ENCODE measurements at places on chromosomes 2 and 18.
A peak's percentile ranks its signal among the peaks of the same experiment; 100 is the strongest.

GRCh38 chr2:172168917-172169346 is 66.2 kb upstream of the DLX2 start:
- no peak for DNase-seq

DNA sequence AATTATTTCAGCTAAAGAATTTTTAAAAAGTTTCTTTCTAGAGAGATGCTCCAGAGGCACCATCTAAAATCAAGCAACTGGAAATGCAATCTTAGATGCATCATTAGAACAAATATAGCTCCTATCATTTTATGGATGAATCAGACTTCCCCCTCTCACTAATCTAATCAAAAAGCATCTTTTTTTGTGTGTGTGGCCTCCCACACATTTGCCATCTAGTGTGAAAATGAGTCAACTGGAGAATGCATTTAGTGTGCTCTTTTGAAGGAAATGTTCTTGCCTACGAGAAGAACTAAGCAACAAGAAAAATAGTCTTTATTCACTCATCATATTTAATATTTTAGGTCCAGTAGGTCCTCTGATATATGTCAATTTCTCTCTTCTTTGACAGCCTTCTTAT is 39.5 kb upstream of the FIGN start:
- DNase-seq = no peak

DNA sequence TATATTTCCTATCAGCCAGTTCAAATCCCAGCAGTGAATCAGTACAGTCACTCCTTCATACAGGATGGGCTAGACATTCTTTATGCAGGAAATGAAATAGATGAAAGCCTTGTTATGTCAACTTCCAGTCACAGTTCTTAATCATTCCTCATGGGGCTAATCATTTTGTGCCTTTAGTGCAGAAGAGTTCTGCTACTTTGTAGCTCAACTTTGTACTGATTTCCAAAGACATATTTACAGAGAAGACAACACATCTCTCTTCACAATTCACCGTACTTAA is 593.9 kb upstream of the NETO1 start:
- DNase-seq = no peak

DNA sequence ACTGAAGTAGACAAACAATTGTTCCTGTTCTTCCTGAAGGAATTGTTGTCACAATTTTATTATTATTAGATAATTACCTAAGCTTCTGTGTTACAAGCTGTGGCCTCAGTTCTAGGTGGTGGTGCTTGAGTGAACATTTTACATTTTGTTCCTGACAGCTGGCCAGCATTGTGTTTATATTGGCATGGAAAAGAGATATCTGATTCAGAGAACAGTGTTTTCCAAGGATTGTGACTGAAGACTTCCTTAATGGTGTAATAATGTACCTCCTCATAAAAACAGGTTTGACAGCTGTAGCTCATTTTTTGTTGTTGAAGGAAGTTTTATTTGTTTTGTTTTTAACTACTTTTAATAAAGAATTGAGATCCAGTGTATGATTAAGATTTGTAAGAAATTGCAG is 95.2 kb downstream of the EPB41L5 start:
- DNase-seq = no peak

DNA sequence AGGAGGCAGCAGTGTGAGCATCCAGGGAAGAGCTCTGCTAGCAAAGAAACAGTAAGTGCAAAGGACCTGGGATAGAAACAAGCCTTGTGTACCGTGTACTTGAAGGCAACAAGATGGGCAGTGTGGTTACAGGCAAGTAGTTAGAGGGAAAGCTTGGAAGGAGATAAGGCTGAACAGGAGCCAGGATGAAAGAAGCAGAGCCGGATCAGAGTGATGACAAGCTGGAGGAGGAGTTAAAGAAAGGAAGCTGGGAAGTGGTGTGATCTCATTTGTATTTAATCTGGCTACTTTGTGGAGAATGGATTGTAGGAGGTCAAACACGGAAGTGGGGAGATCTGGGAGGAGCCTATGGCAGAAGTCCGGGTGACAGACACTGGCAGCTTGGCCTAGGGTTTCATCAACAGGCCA is 44.7 kb upstream of the VPS54 start:
- DNase-seq = no peak

DNA sequence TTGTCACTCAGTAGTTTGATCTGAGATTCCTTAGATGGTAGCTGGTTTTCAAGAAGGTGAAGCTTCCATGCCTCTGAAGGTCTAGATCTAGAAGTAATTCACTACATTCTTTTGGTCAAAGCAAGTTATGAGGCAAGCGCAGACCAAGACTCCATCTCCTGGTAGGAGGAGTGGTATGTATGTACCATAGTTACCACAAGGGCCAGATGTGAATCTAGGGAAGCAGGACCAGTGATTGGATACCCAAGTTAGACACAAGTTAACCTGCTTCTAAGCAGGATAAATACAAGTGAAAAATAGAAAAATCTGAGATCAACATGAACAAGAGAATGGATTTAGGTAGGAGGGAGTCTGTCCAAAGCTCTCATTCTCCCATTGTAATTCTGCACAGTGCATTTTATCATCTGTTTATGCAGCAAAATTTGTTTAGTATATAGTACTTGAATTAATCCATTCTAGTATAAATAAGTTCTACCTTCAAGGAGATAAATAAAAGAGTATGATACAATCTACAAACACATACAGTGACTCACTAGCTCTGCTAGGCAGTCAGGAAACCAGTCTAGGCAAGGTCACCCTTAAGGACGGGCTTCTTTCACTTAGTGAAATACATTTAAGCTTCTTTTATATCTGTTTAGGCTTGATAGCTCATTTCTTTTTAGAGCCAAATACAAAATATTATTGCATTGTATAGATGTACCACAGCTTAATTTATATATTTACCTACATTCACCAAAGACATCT is 14.2 kb upstream of the DOCK10 start:
- no peak for DNase-seq

DNA sequence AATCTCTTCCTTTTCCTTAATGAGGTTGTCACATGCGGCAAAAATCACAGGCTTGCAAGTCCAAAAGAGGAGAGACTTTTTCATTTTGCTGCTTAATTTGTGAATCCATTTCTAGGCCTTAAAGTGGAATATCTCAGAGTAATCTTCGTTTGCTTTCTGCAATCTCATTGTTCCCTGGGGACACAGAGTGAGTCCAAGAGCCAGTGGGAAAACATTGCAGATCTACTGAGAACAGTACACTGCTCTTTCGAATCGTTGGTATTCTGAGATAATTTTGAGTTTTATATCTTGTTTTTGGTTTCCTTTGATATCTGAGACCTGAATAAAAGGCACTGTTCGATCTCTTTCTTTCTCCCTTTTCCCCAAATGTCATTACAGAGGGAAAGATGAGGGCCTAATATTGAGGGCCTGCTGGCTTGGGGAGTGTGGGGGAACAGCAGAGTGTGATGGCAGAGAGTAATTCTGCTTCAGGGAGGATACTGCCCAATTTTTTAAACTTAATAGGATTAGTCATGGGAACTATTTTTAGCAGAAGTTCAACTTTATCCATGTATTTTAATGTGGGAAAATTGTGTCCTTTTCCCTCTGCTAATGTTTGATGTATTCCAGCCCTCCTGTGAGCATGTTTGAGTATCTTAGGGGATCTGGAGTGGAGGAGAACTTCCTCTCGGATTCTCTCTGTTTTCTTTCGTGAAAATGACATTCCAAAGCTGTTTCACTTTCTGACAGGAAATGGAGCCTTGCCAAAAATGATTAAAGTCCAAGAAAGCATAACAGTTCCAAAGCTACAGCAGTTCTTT is 418.2 kb upstream of the ZEB2 start:
- no peak for DNase-seq

DNA sequence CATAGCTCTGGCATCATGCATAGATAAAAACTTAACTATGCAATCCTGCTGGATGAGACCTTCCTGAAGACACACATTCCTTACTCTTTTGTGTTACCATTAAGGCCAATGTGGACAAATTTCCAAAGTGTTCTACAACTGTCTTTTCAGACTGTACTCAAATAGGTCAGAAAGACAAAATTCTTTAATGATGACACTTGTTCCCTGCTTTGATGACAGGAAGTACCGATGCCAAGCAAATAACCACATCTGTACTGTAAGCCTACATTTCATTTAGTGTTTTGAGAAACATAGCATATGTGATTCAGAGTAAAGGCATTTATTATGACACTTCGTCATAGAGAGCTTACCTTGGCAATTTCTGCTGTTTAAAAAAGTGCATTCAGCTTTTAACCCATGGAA is 55.0 kb downstream of the PMAIP1 start:
- DNase-seq = no peak

GRCh38 chr2:232400256-232401015 is 6.2 kb upstream of the ALPG start:
- DNase-seq = no peak

- DNase-seq = no peak
Observed at GRCh38 chr2:100627330-100628300, 64.8 kb downstream of the PDCL3 start.

- no peak for DNase-seq
Observed at GRCh38 chr2:177812713-177813396, 259.7 kb downstream of the PDE11A start.

- DNase-seq = no peak
Observed at GRCh38 chr2:29325544-29325943, 210.3 kb downstream of the CLIP4 start.

- DNase-seq = no peak
Observed at GRCh38 chr2:164903951-164904350, 51.4 kb downstream of the SLC38A11 start.

GRCh38 chr2:1976728-1977416 is 232.6 kb upstream of the PXDN start:
- DNase-seq = no peak

GRCh38 chr2:187274146-187274545 is 173.9 kb downstream of the CALCRL start:
- no peak for DNase-seq

GRCh38 chr2:43376523-43377198 is 150.3 kb upstream of the ZFP36L2 start:
- no peak for DNase-seq

DNA sequence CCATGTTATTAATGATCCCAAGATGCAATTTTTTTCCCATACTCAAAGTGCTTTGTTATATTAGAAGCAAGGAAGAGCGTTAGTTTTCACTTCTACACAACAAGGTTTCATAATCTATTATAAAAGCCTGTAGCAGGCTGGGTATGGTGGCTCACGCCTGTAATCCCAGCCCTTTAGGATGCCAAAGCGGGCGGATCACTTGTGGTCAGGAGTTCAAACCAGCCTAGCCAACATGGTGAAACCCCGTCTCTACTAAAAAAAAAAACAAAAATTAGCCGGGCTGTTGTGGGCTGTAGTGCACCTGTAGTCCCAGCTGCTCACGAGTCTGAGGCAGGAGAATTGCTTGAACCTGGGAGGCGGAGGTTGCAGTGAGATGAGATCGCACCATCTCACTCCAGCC is 19.0 kb upstream of the SERPINB2 start:
- no peak for DNase-seq

- DNase-seq = no peak
Observed at GRCh38 chr2:156719036-156719435, 282.9 kb downstream of the GPD2 start.

- DNase-seq = no peak
Observed at GRCh38 chr2:46825939-46826568, 89.6 kb downstream of the MCFD2 start.

DNA sequence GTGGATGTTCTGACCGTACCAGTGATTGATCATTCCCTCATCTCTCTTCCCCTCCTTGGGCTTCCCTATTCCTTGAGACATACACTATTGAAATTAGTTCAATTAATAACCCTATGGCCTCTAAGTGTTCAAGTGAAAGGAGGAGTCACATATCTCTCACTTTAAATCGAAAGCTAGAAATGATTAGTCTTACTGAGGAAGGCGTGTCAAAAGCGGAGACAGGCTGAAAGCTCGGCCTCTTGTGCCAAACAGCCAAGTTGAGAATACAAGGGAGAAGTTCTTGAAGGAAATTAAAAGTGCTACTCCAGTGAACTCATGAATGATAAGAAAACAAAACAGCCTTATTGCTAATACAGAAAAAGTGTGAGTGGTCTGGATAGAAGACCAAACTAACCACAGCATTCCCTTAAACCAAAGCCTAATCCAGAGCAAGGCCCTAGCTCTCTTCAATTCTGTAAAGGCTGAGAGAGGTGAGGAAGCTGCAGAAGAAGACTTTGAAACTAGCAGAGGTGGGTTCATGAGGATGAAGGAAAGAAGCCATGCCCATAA is 144.4 kb upstream of the LYPD6 start:
- no peak for DNase-seq

DNA sequence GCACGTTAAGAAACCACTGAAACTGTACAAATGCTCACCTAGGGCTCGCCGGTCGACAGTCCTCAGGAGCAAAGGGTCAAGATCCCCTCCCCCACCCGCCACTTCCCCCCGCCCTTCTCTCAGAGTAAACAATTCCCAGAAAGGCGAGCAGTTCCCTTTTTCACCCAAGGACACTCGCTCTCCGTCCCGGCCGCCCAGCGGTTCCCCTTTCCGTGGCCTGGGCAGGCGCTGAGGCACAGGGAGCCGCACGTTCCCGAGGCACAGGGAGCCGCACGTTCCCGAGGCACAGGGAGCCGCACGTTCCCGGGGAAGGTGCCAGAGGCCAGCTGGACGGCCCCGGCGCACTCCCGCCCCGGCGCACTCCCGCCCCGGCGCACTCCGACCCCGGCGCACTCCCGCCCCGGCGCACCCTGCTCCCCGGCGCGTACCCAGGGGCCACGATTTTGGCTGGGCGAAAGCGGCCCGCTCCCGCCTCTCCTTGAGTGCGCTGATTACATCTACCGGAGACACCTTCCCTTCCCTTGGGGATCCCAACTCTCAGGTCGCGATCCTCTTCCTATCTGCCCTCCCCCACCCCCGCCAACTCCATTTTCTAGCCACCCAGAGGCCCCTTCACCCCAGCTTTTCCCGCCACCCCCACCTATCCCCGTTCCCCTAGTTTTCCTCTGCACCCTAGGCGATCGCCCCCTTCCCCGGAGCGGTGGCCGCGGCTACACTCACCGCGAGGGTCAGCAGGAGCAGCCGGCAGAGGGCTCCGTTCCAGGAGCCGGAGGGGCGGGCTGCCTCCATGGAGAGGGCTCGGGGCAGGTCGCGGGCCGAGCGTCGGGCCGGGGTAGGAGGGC is 817 bp downstream of the DSC2 start:
- no peak for DNase-seq

DNA sequence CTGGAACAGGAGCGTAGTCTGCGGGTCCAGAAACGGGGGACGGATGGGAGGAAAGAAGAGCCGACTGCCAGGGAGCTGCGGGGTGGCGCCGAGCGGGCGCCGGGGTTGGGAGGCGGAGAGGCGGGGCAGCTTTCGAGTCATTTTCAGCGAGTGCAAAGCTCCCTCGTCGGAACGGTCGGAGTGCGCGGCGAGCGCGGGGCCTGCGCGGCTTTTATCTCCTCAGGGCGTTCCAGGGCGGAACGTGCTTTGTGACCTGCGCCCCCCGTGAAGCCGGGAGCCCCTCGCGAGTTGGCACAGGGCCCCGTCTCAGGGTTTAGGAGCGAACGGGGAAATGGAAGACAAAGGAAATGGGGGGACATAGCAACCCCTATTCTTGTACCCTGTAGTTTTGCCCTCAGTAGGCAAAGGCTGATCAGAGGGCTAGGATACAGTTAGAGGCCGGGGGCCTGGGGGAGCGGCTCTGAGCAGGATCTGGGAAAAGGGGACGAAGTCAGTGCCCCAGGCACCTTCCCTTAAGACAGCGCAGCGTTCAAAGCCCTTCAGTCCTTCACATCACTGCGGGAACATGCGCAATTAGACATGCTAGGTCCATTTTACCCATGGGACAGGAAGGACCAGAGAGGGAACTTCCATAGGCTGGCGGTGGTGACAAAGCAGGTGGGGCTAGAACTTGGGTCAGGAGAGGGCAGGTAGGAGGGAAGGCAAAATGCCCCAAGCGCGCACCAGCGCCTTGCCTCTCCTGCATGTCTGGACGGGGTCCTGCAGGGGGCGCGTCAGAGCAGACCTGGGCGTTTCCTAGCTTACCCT is 60.1 kb upstream of the IL1RL1 start:
- peak; percentile 72 for DNase-seq

Data from activated T-cell treated with anti-CD3 and anti-CD28 coated beads for 1 hour (primary cell).